Keratinocyte (primary cell): ENCODE measurements at places on chromosomes 16 and 17.

DNA sequence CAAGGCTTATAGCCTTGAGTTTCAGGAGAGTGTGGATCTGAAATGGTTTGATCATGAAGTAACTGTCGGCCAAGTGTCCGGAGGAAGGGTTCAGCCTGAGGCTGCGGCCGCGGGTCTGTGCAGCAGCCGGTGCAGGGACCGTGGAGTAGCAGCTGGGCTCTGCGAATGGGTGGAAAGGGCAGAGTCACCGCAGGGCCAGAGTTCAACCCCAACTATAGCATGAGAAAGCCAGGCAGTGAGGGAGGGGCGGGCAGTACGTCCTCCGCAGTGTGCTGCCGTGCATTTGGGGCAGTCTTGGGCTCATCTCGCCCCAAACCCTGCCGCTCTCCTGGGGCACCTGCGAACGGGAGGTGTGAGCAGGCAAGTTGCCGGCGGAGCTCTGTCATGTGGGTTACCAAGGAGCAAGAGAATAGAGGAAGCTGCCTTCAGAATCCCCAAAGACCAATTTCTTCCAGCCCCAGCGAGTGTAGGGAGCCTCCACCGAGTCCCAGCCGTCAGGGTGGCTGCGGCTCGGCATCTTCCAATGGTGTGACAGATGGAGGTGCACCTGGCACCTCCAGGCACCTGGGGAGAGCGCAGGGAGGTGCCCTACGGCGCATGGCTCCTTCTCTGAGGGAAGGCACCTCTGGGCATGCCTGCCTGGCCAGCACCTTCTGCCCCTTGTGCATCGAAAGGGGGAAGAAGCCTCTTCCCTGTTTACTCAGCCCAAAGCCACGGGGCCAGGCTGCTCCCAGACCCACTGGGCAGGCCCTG, 87.3 kb downstream of the RPA1 start:
- no peak overlapping the region for H3K27ac ChIP-seq
- DNase-seq: no peak
- no peaks in the 10 kb centered on the region for H3K4me1 ChIP-seq
- no peaks in the 10 kb centered on the region for H3K36me3 ChIP-seq
- H3K4me3 ChIP-seq: no peak overlapping the region
- peaks cover 29% of the 10 kb centered on the region for H3K27me3 ChIP-seq

DNA sequence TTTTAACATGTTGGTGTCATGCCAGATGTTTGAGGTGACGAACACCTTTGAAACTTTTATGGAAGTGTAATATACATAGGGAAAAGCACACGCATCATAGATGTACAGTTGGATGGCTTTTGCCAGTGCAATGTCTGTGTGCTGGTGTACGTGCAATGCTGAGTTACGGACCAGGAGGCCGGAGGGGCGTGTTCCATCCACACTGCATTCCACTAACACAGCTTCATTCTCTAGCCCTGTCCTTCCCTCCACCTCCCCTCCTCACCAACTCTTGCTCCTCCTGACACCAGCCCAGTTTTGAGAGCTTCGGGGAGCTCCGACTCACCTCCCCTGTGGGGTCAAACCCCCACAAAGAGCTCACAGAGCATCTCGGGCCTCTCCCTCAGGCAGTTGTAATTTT, 358.8 kb downstream of the C16orf95 start:
- H3K4me3 ChIP-seq: no peak overlapping the region
- H3K27ac ChIP-seq: no peak overlapping the region

- no peaks in the 10 kb centered on the region for H3K27me3 ChIP-seq
- no peaks in the 10 kb centered on the region for H3K36me3 ChIP-seq
- H3K4me3 ChIP-seq: no peak overlapping the region
- no peaks in the 10 kb centered on the region for H3K4me1 ChIP-seq
- no peak overlapping the region for H3K27ac ChIP-seq
Measured at GRCh38 chr16:77113835-77114234, 77.2 kb upstream of the MON1B start.

- DNase-seq: no peak
- no peaks in the 10 kb centered on the region for H3K36me3 ChIP-seq
- no peak overlapping the region for H3K27ac ChIP-seq
- H3K27me3 ChIP-seq: peaks cover 8% of the 10 kb centered on the region
- H3K4me3 ChIP-seq: no peak overlapping the region
Measured at GRCh38 chr17:64388961-64389565, 1.6 kb downstream of the PECAM1 start.
